ENCODE measurements at places on chromosomes 7 and 10.

DNA sequence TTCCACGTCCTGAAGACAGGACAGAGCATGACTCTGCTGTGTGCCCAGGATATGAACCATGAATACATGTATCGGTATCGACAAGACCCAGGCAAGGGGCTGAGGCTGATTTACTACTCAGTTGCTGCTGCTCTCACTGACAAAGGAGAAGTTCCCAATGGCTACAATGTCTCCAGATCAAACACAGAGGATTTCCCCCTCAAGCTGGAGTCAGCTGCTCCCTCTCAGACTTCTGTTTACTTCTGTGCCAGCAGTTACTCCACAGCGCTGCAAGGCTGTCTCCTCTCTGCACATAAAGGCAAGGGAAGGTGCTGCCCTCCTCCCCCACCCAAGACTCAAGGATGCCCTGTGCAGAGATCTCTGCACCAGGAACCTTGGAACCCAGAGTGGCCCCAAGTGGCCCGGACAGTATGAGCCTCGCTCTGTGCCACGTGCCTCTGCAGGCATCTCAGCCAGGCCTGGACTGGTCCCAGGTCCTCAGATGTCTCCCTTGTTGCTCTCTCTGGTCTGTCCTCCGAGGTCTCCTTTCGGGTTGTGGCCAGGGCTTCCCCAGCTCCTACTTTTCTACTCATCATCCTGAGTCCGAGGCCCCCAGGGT is 230.3 kb upstream of the PRSS58 start:
- no peak for DNase-seq

GRCh38 chr10:101646364-101646763 is 48.6 kb downstream of the FBXW4 start:
- DNase-seq = no peak

DNA sequence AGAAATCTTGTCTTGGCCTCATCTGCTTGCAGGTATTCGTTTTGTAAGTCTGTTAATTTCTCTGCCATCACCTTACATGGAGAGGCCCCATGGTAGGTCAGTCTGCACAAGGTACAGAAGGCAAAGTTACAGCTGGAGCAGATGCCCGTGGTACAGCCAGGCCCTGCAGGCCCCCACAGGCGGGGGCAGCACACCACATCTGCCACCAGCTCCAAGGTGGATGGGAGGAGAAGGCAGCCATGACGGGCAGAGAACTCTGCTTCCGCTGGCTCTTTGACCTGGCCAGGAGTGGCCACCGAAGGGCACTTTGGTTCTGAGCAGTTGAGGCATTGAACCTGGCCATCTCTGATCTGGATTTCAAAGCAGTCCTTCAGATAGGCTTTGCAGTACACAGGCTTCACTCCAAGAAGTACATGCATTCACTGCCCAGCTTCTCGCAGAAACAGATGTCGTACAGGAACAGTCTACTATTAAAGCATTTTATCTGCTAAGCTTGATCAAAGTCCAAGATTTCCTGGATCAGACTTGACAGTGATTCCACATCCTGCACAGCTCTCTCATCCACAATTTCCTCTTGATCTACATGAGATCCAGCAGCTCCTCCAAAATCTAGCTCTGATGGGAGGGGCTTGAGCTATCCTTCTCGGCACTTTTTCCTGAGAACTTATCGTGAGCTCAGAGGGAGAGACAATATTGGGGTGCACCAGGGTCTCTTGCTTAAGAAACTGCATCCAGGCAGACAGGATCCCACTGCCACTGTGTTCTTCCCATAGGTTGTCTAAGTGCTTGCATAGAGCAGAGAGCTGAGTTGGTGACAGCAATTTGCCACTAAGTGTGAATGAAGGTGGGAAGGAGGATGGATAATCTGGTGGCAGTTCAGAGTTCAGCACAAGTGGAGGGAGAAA is 120.7 kb downstream of the TRRAP start:
- DNase-seq = no peak

GRCh38 chr7:30932562-30932961 is 20.9 kb downstream of the AQP1 start:
- no peak for DNase-seq

DNA sequence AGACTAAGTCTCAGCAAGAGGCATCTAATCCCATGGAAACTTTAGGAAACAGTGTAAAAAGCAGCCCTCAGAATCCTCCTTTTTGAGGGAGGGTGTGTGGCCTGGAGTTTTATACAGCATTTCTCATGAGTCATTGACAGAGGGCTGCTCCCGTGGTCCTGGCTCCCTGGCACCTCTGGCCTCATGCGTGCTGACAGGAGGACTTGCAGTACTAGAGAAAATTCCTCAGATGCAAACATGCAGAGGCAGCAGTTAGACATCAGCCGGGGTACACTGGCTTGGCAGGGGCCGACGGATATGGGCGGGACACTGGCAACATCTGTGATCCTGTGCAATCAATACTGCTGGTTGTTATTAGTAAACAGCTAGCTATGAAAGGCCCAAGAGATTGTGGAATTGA is 925.1 kb upstream of the CELF2 start:
- DNase-seq = no peak

- DNase-seq = no peak
These were observed 526.4 kb downstream of the KIF20B start for GRCh38 chr10:90227786-90228185.

- DNase-seq = no peak
These were observed 10.3 kb downstream of the JAKMIP3 start for GRCh38 chr10:132075909-132076577.

GRCh38 chr7:141220263-141220880 is 146.5 kb downstream of the TMEM178B start:
- no peak for DNase-seq

DNA sequence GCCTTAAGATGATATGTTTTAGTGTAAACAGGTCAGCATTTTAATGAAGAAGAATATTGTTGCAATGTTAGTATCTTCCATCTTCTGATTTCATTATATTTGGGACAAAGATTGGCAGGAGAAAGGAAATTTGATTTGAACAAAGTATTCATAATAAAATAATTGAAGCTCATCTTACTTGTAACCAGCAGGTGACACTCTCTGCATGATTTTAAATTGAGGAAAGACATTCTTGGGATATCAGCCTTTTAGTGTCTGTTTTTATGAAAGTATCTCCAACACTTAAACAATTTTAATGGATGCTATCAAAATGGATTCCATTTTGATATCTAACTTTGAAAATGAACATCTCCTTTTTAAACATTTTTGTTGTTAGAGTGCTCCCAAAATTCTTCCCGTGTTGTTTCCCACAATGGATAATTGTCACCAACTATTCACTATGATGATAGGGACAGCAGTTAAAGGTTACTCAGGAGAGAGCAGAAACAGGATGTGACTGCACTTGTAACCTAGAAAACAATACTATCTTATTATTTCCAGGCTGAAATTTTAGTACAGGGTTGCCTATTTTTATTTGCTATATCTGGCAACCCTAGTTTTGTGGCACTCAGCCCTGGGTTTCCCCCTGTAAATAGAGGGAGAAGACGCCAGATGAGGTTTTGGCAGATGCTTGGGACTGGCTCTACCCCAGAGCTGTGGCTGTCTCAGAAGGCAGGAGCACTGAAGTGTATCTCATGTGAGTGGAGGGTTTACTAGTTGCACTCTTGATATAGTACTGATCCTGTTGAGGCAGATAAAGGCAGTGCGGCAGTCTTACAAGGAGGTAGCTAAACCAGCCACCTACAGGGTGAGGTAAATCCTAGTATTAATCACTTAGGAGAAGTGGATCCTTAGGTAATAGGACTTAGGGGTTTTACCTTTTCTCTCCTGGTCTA is 31.0 kb upstream of the ABCB4 start:
- DNase-seq = no peak

- DNase-seq = no peak
These were observed 147.8 kb downstream of the ADAM12 start for GRCh38 chr10:126240483-126240882.

DNA sequence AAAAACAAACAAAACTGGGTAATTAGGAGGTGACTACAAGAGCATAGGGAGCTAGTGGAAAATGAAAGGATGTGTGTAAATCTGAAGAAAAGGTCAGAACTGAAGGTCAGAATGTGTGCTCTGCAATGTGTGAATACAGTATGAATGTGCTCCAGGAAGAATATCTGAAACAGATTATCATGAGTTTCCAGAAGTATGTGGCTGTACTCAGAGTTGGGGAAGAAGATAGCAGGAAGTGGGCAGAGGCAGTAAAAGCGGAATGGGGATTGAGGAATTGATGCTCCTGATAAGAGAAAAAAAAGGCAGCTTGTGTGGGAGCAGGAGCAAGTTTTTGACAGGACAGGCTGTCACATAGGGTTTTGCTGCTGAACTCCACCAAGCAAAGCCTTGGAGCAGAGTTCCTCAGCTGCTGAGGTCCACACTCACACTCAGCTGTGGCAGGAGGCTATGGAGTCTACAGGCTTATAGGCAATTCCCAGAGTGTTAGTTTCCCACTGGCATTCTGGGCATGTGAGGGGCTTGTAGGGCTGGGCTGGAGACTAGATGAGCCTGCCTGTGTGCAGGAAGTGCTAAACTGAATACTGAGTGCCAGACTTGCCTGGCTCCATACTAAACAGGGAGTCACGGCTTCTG is 22.9 kb downstream of the H2AZ2 start:
- DNase-seq = no peak

GRCh38 chr7:92121681-92122080 is 12.6 kb downstream of the CYP51A1 start:
- no peak for DNase-seq

DNA sequence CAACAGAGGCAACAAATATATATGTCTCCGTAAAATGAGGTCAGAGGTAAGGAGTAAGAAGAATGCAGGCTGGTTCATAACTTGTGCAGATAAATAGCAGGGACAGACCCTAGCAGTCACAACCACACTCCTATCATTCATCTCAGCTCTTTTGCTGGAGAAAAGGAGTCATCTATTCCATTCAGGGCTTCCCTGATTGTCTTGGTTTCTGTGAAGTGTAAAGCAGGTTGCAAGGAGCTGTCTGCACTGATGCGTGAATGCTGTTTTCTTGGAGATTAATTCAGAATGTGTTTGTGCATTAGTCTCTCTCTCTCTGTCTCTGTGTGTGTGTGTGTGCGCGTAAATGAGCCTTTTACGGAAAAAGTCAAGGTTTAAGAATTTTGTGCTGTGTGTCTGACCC is 643.3 kb upstream of the SORCS1 start:
- DNase-seq = no peak

- no peak for DNase-seq
These were observed 445.3 kb upstream of the MGMT start for GRCh38 chr10:129021594-129022304.

GRCh38 chr7:4774658-4775249 is 669 bp upstream of the AP5Z1 start:
- DNase-seq = no peak

DNA sequence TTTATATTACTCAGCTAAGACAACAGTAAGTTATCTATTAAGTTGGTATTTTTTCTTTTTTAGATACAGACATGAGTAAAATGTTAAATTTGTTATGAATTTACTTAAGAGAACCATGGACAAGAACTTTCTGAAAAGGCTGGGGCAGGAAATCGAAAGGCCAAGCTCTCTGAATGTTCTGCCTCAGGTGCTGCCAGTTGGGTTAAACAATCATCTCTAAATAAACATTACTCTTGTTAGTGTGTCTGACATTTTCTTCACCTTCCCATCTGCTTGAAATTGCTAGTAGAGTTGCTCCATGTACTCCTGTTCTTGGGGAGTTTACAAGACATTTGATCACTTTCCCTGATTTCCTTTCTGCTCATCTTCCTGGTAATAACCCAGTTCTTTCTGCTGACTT is 87.5 kb downstream of the ANKRD7 start:
- no peak for DNase-seq

DNA sequence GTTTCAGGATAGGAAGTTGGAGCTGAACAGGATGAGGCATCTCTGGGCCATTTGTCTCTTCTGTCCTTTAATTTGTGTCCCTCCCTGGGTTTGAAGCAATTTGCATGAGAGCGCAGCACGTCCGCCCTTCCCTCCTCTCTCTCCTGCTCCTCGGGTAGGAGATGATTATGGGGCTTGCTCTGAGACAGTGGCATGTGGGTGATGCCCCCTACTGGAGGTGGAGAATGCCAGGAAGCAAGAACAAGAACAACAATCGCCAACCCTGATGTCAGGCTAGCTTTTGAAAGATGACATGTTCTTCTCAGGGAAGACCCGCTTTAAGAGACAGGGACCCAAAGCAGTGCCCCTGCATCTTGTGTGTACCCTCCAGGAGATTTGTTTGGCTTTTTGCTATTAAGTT is 63.9 kb upstream of the LOXL4 start:
- no peak for DNase-seq

DNA sequence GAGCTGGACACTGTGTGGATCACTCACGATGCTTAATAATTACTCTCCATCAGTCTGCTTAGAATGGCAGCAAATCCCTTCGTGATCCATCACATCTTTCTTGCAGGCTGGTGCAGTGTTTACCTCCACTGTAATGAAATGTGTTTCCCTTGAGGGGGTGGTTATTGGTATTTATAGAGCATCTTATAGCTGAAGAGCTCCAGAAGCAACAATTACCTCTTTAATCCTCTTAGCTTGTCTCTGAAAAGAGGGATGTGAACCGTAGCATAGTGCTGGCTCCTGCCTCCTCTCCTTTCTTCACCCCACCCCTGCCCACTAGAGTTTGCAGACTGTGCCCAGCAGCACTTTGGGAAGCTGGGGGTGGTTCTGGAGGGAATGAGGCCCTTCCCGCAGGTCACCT is 132.6 kb downstream of the CAMK1D start:
- no peak for DNase-seq

GRCh38 chr10:93945819-93946218 is 47.9 kb upstream of the PLCE1 start:
- DNase-seq = no peak

- DNase-seq = no peak
These were observed 107.9 kb upstream of the FAM180A start for GRCh38 chr7:135856356-135857144.

DNA sequence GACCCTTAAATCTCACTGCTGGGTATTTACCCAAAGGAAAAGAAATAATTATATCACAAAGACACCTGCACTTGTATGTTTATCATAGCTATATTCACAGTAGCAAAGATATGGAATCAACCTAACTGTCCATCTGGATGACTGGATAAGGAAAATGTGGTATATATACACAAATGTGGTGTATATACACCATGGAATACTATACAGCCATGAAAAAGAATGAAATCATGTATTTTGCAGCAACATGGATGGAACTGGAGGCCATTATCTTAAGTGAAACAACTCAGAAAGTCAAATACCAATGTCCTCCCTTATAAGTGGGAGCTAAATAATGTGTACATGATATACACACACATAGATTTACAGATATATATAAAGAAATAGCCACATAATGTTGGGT is 168.2 kb downstream of the SH2D4B start:
- no peak for DNase-seq

DNA sequence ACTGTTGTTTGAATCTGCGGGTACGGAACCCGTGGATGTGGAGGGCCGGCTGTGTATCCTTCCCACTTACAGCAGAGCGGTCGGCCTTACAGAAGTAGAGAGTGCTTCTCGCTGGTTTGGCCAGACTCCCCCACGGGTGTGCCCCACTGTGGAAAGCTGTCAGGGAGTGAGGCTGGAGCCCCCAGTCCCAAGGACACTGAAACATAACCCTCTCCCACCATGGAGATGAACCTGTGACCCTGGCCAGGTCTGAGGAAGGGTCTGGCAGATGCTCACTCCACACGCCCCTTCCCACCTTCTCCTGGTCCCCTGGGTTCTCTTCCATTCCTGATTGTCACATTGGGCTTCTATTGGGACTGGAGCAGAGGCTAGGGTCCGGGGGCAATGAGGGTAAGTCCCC is 39.6 kb downstream of the TSPAN15 start:
- DNase-seq = no peak

GRCh38 chr7:100855515-100855914 is 3.0 kb downstream of the SLC12A9 start:
- no peak for DNase-seq

- DNase-seq = no peak
These were observed 38.7 kb downstream of the FAM107B start for GRCh38 chr10:14736043-14736442.

Measured in NK-92 treated with Interleukin-12 subunit alpha and Interleukin-12 subunit beta, amount 100 ng/mL, for 24 hours (cell line).